ENCODE measurements at places on chromosomes 1 and 21. TPM values are rescaled to one million over a fixed set of nuclear protein-coding genes. Genes with fewer than 3 reads are reported as not detected.

The FTCD gene
- 1.4 TPM for total RNA-seq

The C4BPB gene
- 0.71 TPM for total RNA-seq

DNA sequence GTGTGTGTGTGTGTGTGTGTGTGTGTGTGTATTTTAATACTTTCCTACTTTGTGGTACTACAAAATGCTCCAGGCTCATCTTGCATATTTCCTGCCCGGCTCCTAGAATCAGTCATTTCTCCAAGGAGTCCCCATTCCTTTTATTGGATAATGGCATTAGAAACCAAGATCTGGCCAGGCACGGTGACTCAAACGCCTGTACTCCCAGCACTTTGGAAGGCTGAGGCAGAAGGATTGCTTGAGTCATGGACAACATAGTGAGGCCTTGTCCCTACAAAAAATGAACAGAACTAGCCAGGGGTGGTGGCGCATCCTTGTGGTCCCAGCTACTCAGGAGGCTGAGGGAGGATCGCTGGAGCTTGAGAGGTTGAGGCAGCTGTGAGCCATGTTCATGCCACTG, 20.3 kb downstream of the EPB41 start:
- no peak for DNase-seq

- DNase-seq: no peak
Measured at GRCh38 chr1:207983044-207983635, 72.2 kb upstream of the CD34 start.

The PIGM gene
- total RNA-seq: 3.3 TPM

The TINAGL1 gene
- total RNA-seq: 134 TPM

The ARTN gene
- not detected for total RNA-seq

The ANKRD35 gene
- 5.2 TPM for total RNA-seq

DNA sequence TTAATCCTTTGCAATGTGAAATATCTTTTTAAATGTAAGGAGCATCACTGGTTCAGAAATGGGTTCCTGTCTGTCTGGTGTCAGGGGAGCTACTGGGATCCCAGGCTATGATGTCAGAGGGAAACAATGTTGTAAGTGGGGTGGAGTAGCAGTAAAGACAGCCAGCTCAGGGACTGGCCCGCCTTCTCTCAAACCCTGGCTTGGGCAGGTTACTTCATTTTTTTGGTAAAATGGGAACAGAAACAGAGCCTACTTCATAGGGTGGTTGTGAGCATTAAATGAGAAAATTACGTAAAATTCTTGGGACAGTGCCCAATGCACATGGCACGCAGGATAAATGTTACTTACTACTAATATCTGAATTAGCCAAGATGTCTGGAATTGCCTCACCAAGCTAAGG, 30.7 kb upstream of the IL20 start:
- no peak for DNase-seq

GRCh38 chr1:198445872-198446271, 94.6 kb downstream of the ATP6V1G3 start:
- no peak for DNase-seq

The LEMD1 gene
- not detected for total RNA-seq

The BLACAT1 gene
- not detected for total RNA-seq

The CBR3 gene
- total RNA-seq: 13.2 TPM

DNA sequence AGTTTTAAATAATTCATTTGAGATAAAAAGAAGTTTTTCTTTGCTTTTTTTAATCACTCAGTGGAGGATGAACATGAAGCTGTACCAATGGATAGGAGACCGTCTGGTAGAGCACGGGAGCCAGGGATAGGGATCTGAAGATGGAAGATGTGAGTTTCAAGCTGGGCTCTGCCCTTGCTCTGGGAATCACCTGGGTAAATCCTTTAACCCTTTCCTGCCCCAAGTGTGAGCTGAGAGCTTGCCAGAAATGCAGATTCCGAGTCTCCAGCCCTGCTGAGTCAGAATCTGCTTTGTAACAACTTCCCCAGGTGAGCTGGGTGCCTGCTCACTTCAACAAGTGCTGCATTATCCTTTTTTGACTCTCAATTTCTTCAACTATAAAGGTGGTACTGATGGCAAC, 44.1 kb downstream of the ERG start:
- no peak for DNase-seq

The PLA2G2D gene
- not detected for total RNA-seq

GRCh38 chr1:27045973-27046558, 33.4 kb upstream of the TENT5B start:
- peak; percentile 76 for DNase-seq

DNA sequence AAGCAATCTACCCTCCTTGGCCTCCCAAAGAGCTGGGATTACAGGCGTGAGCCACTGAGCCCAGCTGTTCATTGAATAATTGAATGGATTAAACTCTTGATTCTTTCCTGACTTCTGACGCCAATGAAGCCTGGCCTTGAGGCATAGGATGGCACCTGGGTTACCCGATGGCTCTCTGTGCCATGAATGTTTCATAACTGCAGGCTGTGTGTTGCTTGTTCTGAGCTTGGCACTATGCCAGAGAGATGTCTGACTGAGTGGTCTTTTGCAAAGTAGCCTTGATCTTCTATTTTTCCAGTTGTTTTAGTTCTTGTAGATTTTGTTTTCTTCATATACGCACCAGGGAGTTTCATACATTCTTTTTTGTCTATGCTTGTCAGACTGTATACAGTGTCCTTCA, 38.5 kb upstream of the AK4 start:
- no peak for DNase-seq

The FAM72D gene
- total RNA-seq: not detected

The CCDC190 gene
- total RNA-seq: not detected

- no peak for DNase-seq
Measured at GRCh38 chr1:117271959-117272358, 61.2 kb upstream of the VTCN1 start.

DNA sequence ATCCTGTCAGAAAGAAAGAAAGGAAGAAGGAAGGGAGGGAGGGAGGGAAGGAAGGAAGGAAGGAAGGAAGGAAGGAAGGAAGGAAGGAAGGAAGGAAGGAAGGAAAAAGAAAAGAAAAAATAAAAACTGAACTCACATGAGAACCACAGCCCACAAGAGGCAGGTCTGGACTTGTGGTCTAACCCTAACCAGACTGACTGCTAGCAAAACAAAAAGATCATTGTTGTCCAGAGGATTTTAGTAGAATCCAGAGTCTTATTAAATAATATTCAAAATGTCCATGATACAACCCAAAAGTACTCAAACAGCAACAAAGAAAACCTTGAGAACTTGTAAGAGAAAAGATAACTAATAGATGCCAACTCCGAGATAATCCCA, 4.7 kb upstream of the ITGB2 start:
- no peak for DNase-seq

DNA sequence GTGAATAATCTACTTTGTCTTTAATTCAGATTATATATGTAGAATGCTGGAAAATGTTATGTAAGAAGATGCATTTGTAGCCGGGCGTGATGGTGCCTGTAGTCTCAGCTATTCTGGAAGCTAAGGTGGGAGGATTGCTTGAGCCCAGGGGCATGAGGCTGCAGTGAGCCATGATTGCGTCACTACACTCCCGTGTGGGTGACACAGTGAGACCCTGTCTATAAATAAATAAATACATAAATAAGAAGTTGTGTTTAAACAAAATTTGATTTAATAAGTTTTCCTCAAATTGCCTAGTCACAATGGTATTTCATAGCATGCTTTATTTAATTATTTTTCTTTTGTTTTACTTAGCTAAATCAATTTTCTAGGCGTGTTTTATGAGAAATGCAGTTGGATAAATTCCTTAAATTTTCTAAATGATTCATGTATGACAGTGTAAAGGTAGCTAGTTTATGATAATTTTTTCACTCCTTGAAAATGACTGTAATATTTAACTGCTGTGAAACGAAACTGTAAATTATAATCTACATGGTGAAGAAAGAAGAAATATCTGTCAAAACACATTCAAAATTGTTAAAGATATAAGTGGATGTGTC, 232.6 kb downstream of the SRGAP2C start:
- no peak for DNase-seq

The UBL4B gene
- total RNA-seq: not detected

DNA sequence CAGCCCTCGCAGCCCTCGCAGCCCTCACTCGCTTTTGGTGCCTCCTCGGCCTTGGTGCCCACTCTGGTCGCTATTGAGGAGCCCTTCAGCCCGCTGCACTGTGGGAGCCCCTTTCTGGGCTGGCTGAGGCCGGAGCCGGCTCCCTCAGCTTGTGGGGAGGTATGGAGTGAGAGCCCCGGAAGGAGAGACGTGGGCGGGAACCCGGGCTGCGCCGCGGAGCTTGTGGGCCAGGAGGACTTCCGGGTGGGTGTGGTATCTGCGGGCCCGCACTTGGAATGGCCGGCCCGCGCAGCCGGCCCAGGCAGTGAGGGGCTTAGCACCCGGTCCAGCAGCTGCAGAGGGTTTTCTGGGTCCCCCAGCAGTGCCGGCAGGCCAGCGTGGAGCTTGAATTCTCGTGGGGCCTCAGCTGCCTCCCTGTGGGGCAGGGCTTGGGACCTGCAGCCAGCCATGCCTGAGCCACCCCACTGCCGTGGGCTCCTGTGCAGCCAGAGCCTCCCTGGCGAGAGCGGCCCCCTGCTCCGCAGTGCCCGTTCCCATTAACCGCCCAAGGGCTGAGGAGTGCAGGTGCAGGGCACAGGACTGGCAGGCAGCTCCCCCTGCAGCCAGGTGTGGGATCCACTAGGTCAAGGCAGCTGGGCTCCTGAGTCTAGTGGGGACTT, 9.9 kb upstream of the CFHR2 start:
- DNase-seq: no peak

The TRIM67 gene
- total RNA-seq: 0.28 TPM

DNA sequence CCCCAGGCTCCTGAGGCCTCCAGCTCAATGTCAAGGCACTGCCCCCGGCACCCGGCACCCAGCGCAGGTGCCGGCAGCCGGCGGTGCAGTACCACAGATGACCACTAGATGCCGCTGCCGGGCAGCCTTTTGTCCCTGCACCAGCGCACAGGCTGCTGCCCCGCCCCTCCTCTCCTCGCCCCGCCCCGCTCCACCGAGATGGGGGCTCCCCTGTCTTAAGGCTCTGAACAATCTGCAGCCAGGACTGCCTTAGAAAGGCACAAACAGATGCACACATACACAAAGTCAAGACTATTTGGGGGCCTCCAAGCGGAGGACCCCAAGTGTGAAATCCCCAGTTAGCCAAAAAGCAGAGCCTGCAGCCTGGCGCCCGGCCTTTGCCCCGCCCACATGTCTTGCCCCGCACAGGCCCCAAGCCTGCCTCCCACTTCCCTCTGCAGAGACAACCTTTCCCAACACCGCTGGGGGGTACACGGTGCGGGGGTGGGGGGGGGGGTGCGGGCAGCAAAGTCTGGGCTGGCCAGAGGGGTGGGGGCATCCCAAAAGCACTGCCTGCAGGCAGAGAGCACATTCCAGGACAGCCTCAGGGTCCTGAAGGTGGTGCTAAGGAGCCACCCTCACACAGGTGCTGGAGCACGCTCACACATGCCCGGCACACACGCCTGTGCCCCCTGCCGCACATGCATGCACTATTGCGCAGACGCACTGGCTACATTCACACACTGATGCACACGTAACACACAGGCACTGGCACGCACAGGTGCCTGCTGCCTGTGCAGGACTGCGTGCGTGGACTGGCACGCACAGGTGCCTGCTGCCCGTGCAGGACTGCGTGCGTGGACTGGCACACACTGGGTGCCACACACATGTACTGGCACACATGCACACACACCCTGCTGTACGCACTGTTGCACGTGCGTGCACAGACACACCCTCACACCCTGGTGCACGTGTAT, 37.1 kb downstream of the ARHGEF16 start:
- peak; percentile 84 for DNase-seq

- no peak for DNase-seq
Measured at GRCh38 chr1:45001011-45001481, 10.1 kb downstream of the HECTD3 start.

- no peak for DNase-seq
Measured at GRCh38 chr1:168483539-168483938, 60.3 kb downstream of the XCL2 start.

DNA sequence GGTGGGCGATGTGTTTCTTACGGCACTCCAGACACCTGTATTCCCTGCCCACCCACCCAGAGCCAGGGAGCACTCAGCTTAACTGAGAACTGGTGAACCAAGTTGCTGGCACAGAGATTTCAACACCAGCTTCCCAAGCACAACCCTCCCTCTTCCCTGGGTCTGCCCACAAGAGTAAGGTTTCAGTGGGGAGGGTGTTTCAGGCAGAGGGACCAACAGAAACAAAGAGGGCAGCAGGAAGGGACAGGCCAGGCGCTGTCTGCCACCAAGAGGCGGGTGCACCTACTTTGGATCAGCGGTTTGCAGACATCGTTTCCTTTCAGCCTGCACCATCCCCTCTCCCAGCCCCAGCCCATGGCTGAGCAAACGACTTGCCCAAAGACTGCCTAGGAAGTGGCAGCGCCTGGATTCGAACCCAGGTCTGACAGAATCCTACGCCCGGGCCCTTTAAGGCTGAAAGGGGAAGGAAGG, 21.9 kb upstream of the ALDH4A1 start:
- no peak for DNase-seq

GRCh38 chr1:94230920-94231319, 6.5 kb downstream of the ARHGAP29 start:
- DNase-seq: no peak

The PDE4DIP gene
- total RNA-seq: 29.0 TPM

GRCh38 chr1:207666342-207666741, 21.4 kb downstream of the CR1L start:
- DNase-seq: no peak

GRCh38 chr1:102434421-102434820, 437.7 kb upstream of the OLFM3 start:
- DNase-seq: no peak

- no peak for DNase-seq
Measured at GRCh38 chr1:247172996-247173395, 1.2 kb upstream of the ZNF124 start.

- no peak for DNase-seq
Measured at GRCh38 chr1:214289574-214290272, 8.8 kb downstream of the SMYD2 start.

GRCh38 chr1:13535227-13535626, 21.4 kb upstream of the LRRC38 start:
- peak; percentile 27 for DNase-seq

DNA sequence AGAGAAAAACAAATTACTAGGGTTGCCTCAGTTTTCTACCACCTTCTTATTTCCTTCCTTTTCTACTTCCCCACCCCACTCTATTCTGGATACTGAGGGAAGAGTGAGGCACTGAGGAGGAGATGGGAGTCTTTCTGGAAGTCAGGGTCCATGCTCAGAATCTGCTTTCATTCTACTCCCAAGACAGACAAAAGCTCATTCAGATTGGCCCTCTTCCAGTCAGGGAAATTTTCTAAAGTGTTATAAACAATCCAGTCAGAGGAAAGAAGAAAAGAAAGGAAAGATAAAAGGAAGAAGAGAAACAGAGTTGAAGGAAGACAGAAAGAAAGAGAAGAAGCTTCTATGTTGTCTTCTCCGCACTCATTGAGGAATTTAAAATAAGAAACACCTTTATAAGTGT, 228.6 kb downstream of the COP1 start:
- DNase-seq: no peak

The TEX38 gene
- total RNA-seq: not detected

- no peak for DNase-seq
Measured at GRCh38 chr1:116436611-116436970, 63.5 kb downstream of the ATP1A1 start.

The GPA33 gene
- total RNA-seq: 0.28 TPM

GRCh38 chr1:36934061-36934460, 100.3 kb downstream of the GRIK3 start:
- DNase-seq: no peak

The OR2G3 gene
- total RNA-seq: not detected
